ENCODE measurements at places on chromosomes 12 and 14.
A peak's percentile ranks its signal among the peaks of the same experiment; 100 is the strongest.

GRCh38 chr14:105439710-105440553 lies 20.3 kb downstream of the MTA1 start:
- DNase-seq: no peak

- no peak for DNase-seq
These were observed 35.2 kb upstream of the CPSF6 start for GRCh38 chr12:69204191-69204590.

- no peak for DNase-seq
These were observed 42.4 kb upstream of the VRK1 start for GRCh38 chr14:96754845-96755184.

DNA sequence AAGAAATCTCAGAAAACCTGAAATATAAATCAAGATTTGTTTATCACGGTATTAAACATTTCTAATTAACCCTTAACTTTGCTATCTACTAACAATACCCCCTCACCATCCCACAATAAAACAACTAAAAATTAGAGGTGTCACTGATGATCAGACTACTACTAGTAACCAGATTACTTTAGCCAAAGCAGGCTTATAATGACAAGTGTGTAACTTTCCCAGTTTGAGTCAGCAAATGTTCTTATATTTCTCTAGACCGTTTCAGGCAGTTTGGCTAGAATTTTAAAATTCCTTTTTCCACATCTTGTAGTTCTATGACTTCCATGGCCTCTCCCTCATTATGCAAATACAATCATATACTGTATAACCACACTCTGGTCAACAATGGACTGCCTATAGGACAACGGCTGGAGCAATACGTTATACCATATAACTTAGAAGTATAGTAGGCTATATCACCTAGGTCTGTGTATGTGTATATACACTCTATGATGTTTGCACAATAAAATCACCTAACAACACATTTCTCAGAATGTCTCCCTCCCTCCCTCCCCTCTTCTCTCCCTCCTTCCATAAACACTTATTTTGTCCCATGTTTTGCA lies 102.1 kb downstream of the DENND5B start:
- no peak for DNase-seq

GRCh38 chr14:34189866-34190265 lies 239.0 kb upstream of the EGLN3 start:
- DNase-seq: no peak

DNA sequence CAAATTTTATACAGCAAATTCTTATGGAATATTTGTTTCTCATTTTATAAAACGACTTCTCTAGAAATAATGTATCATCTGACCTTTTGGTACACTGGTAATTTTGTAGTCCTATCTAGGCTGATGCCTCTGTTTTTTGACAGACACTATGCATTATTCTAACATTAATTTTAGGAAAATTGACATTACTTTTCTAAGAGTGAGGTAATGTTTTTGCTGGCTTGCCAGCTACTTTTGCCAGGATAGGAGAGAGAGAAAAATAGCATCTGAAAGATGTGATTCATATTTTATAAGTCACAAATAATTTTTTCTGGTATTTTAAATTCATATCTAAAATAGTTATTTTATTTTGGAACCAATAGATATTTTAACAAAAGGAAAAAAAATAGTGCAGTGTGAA lies 153.5 kb downstream of the CCDC91 start:
- DNase-seq: no peak

GRCh38 chr12:50505675-50506530 lies 1.1 kb downstream of the DIP2B start:
- no peak for DNase-seq

GRCh38 chr14:52080808-52081755 lies 12.2 kb upstream of the NID2 start:
- no peak for DNase-seq

DNA sequence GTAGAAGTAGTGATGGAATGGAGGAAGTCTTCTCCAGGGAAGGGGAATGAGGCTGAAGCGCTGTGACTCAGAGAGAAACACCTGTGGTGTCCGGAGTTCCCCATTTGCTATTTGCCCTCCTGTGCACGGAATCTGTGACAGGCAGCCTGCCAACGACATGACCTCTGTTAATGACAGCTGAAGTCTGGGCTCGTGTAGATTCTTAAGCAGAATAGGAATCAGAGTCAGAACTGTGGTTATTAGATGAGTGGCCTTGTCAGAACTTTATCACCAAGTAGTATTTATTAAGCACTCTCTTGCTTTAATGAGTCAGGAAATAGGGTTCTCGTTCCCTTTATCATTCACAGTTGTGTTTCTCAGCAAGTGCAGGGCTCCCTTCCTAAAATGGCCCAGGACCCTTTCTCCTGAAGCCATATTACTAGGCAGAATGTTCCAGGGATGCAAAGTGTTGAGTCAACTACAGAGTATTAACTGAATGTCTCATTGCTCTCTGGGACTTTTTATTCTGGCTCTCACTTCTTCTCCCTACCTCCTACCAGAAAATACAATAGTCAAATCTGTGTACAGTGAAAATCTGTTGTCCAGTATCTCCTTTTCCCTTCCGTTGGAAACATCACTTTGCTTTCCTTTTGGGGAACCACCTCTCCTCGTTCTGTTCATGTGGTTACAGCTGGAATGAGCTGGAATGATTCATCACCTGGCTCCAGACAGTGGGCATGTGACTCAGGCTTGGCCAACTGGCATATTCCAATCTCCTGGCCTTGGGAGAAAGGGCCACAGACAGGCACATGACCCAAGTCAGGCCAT lies 77.8 kb upstream of the MAX start:
- no peak for DNase-seq

GRCh38 chr12:1289371-1290155 lies 298.5 kb downstream of the ERC1 start:
- no peak for DNase-seq

- no peak for DNase-seq
These were observed 21.0 kb downstream of the CFAP54 start for GRCh38 chr12:96510306-96510764.

GRCh38 chr12:57093415-57094207 lies 4.7 kb downstream of the NAB2 start:
- DNase-seq: no peak

DNA sequence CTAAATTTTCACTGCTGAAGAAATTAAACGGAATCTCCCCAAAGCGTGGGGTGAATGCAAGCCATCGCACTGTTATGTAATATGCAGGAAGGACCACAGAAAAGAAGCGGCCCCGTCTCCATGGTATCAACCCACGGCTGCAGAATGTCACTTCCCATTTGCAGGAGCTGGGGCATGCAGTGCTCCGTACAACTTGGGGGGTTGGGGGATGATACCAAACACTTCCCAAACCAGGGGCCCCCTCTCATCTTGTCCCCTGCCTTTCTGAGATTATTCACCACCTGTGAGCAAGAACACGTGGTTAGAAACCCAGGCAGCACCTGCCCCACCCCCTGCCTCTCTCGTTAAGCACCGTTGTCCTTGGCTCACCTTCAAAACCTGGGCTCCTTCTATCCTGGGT lies 505.1 kb upstream of the TMEM132C start:
- DNase-seq: no peak

DNA sequence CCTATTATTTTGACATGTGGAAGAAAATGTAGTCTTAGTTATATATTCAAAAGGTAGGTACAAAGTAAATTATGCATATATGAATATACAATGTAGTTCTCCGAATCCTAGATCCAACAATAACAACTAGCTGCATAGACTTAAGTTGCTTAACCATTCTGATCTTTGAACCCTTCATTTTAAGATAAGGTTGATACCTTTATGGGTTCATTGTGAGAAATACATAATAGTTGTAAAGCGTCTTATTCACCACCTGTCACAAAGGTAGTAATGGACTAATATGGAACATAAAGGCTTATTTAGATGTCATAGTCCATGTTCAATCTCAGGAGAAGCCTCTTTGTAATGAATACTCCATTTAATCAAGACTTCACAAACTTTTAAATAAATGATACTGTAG lies 263.6 kb downstream of the TMTC2 start:
- DNase-seq: no peak

- peak; percentile 100 for DNase-seq
These were observed 101.0 kb downstream of the BEGAIN start for GRCh38 chr14:100486025-100486828.

- no peak for DNase-seq
These were observed 21.2 kb downstream of the PEX5 start for GRCh38 chr12:7210642-7211151.

GRCh38 chr14:78010688-78011087 lies 159.5 kb upstream of the NRXN3 start:
- DNase-seq: no peak

GRCh38 chr14:60363687-60364086 lies 114.7 kb downstream of the PPM1A start:
- no peak for DNase-seq

DNA sequence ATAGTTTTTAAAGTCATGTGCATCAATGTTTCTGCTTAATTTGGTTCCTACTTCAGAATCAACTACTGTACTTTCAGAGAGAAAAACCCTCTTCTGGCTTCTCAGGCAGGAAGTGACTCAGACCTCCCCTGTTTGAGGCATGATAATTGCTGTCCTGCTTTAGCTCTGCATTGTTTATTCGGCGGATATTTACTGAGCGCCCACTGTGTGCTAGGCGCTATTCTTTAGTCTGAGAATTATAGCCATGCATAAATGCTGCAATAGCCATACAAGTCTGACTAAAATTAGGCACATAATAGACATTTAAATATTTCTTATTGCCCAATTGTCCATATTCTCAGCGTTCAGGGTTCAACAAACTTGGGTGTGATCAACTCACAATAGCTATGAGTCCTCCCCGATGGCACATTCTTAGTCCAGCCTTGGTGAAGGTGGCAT lies 6.1 kb upstream of the AMIGO2 start:
- no peak for DNase-seq

DNA sequence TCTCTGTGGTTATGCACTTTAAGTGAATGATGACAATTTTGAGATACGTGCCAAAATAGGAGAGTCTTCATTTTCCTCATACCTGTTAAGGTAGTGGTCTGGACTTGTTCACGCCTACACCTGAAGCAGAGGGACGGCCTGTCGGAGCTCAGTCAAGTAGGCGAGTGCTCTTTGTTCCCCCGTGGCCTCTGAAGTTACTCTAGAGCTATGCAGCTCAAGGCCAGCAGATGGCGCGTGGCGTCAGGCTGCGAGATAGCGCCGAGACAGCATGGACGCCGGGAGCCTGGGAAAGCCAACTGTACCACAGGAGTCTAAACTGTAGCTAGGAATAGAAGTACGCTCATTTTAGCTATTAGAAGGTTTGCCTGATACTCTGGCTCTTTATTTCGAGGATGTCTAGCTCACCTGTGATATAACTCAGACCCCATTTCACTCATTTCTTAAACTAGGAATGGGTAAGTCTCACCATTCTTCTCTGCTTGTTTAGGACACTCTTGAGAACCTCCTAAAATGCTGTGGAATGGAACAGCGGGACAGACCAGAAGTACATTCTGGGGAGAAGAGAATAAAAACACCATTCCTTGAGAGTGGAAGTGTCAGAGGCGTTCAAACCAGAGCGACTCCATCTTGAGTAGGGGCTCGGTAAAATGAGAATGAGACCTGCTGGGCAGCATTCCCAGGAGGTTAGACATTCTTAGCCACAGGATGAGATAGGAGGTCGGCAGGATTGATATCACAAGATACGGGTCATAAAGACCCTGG lies 267.4 kb upstream of the HMGA2 start:
- DNase-seq: peak; percentile 74

DNA sequence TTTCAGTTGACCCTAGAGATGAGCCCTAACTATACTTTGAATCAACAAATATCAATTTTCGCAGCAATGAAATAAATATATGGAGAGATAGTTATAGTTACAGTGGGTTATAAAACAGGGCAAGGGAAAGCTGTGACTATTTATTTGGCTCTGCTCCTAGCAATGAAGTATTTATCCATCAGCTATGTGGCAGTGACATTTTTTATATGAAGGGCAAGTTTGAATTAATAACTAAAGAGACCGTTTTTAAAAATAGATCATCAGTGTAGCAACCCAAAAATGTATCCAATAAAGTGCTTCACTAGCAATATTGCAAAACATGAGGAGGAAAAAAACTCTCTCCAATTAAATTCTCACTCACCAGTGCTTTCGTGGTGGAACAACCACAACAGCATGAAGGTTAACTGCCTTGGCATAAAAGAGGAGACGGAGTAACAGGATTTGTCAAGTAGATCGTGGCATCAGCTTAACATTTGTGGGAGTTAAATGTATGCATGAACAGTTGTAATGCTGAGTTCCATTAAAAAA lies 58.1 kb upstream of the NUDT4 start:
- DNase-seq: no peak

- DNase-seq: no peak
These were observed 7.6 kb upstream of the UNC119B start for GRCh38 chr12:120702637-120703036.

- no peak for DNase-seq
These were observed 222.9 kb upstream of the SLC16A7 start for GRCh38 chr12:59372956-59373355.

- no peak for DNase-seq
These were observed 93.0 kb downstream of the KTN1 start for GRCh38 chr14:55673048-55673447.

- no peak for DNase-seq
These were observed 183.1 kb upstream of the HIF1A start for GRCh38 chr14:61512026-61512834.

- DNase-seq: peak; percentile 78
These were observed 332.7 kb downstream of the DUSP6 start for GRCh38 chr12:89019439-89020120.

GRCh38 chr12:55932551-55932910 lies 1.6 kb downstream of the DGKA start:
- DNase-seq: no peak

DNA sequence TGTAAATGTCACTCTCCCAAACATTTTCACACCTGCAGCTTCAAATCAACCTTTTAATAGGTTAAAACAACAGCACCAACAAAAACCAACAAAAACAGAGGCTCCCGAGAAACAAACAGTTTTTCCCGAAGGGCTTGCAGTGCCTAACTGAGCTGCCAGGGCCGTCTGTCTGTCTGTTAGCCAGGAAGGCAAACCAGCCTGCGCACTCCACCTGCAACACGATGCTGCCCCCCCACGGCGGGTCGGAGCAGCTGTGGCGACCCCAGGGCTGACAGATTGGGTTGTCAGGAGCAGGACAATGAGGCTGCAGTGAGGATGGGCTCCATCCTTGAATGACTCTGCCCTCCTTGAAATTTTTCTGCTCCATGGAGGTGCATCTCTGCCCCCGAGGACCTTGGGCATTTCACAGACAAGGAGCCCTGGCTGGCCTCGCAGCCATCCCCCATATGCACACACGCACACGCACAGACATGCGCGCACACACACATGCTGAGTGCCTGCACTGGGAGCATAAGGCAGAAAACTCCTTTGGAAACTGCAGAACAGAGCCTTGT lies 2.6 kb downstream of the RTL1 start:
- DNase-seq: peak; percentile 90

DNA sequence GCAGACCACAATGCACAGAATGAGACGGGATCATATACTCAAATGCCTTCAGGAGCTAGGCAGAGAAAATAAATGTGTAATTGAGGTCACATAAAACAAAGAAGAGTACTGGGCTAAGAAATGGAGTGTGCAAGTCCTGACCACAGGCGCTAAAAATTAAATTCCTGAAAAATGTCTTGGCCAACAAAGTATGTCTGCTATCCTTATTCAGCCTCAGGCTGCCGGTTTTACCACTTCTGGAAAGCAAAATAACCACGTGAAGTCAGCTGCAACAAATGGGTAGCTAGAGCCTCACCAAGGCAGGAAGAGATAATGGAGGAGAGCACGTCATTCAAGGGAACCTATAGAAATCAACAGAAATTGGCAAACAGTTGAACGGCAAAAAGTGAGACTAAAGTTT lies 3.1 kb downstream of the PYGL start:
- DNase-seq: no peak
